Bladder microvascular endothelial cell (primary cell): ENCODE measurements at places on chromosomes 1 and 21. TPM values are rescaled to one million over a fixed set of nuclear protein-coding genes. Genes with fewer than 3 reads are reported as not detected.

KCNH1 gene
- total RNA-seq, result not detected in 2 replicates

FLVCR1 gene
- 7.8 and 8.6 TPM in 2 replicates for total RNA-seq

CD247 gene
- 0.06 TPM in 1 of 2 replicates, not detected in the other for total RNA-seq

CHI3L1 gene
- total RNA-seq, result not detected in 2 replicates

HSD11B1 gene
- 0.32 TPM in 1 of 2 replicates, not detected in the other for total RNA-seq
